ENCODE measurements at places on chromosomes 4 and X.

- no peak for DNase-seq
Observed at GRCh38 chr4:56448301-56448700, 12.2 kb downstream of the PAICS start.

DNA sequence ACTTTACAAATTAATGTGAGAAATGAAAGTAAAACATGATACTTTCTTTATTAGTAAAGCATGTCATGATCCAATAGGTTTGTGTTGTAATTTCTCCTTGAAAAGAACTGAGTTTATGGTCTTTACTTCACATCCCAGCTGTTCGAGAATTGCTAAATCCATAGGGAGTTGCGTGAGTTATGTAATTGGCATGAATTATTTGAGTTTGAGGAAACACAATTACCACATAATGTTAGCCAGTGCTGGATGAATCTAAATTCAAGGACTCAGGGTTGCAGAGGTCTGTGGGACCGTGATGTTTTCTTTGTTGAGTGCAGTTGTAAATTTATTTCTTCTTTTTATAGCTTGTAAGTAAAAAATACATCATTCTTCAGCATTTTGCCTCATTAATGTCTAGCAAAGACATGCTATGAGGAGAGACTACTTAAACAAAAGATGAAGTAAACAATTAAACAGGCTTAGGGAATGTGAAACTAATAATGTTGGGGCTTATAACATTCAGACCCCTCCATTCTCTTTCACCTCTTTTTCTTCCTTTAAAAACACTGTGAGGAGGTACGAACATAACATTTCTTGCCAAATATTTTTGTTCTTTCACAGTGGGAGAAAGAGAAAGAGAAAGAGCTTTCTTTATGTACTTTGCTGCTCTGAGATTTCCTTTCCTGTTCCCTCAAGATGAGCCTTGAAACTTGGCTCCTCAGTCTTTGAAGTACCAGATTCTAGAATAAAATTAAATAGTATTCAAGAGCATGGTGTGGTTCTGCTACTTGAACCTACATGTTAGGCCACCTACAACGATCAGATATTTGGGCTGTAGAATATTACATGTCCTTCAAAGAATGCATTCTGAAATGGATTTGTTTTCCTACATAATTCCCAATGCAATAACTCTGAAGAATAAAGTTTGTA is 159.6 kb upstream of the ANK2 start:
- no peak for DNase-seq

DNA sequence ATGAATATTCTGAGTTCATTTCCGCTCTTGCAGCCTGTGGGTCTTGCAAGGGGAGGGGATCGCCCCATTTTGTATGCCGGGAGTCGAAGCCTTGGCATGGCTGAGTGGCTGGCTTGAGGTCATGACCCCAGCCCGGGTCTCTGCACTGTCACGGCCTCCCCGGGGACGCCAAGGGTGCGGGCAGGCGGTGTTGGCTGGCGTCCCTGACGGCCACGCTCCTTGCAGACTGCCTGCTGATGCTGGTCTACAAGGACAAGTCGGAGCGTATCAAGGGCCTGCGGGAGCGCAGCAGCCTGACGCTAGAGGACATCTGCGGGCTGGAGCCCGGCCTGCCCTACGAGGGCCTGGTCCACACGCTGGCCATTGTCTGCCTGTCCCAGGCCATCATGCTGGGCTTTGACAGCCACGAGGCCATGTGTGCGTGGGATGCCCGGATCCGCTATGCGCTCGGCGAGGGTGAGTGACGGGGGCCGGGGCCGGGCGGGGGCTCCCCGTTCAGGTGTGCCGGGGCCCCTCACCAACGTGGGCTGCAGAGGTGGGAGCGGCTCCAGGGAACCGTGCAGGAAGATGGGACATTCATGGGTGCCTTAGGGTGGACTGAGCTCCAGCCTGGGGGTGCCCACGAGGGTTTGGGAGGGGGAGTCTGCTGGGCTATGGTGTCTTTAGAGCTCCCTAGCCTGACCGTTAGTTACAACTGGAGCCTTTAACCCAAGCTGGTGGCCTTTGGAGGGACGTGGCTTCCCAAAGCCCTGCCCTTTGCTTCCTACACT is 10.3 kb downstream of the DOK7 start:
- no peak for DNase-seq

- DNase-seq, result no peak
Observed at GRCh38 chr4:30719454-30720020, 632 bp upstream of the PCDH7 start.

GRCh38 chrX:71095981-71096759 is 519 bp downstream of the FOXO4 start:
- no peak for DNase-seq

DNA sequence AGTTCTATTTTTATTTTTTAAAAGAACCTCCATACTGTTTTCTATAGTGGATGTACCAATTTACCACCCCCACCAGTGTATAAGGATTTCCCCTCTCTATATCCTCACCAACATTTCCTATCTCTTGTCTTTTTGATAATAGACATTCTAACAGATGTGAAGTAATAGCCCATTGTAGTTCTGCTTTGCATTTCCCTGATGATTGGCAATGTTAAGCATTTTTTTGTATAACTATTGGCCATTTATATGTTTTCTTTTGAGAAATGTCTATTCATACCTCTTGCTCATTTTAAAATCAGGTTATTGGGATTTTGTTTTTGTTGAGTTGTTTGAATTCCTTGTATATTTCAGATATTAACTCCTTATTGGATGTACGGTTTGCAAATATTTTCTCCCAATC is 251.1 kb upstream of the HTR2C start:
- no peak for DNase-seq

- DNase-seq, result no peak
Observed at GRCh38 chrX:1751781-1752180, 136.9 kb downstream of the ASMT start.

DNA sequence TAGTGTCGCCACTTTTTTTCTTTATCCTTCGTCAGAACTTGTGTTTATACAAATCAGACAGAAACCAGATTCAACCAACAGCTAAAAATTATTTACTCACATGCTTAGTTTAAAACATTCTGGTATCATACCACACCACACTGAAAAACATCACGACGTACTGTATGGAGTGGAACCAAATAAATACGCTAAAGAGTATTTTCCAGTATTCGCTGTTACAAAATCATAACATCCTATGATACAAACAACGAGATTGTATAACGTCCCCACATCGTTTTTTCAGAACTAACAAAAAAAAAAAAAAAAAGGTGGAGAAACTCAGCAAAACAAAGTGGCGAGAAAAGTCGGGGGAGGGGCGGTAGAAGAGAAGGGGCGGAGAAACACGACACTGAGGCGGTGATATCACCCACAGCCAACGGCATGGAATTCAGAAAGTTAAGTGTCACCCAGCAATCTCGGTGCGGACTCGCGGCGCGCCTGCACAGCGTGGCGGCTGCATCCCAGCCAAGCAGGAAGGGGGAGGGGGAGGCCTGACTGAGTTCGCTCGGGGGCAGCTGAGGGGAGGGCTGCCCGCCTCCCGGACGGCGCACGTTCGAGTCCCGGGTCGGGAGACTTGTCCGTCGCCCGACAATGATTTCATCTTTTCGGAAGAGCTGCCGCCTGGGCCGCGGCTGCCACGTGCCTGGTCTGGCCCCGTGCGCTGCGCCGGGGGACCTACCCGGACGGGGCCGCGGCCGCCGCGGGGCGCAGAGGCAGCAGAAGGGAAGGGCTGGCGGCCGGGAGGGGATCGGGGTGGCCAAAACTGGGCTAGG is 920 bp downstream of the SETD7 start:
- peak; percentile 83 for DNase-seq

DNA sequence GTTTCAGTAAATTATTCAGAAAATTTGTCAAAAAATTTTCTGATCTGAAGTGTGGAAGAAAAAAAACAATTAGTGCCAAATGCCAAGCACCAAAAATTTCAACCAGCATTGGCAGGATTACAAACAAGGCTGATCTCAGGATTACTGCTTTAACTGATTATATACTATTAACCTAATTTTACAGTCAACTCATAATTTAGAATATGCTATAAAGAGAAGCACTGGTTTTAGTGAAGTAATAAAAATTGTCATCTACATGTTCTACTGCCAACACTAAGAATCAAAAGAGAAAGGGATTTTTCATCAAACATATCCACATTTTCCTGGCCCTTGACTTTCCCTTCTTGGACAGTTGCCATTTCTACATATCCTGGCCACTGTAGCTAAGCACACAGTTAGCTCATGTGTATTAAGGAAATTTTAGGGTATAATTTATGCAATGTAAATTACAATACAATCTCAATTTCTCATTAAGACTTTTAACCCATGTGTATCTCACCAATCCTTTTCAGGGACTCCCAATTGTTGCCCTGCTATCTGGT is 33.8 kb downstream of the THOC2 start:
- DNase-seq, result no peak

- no peak for DNase-seq
Observed at GRCh38 chr4:19774690-19775256, 476.9 kb upstream of the SLIT2 start.

DNA sequence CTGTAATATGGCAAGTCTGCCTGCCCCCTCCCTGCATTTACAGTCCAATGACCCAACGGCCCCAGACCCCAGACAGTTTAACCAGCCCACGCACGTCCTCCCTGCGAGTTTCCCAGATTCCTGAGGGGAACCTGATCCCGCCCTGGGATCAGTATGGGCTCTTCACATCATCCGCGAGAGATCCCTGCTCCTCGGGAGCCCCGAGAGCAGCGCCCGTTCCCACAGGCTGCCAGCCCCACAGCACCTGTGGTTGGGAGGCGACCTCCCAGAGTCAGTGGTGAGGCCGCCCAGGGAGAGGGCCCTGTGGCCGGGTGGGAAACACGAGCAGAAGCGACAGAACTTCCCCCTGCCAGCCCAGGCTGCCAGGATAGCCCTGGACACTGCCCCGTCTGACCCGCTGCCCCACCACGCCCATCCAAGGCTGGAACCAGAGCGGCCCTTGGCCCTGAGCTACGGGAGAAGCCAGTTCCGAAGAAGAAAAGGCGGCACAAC is 32.8 kb downstream of the TSC22D3 start:
- DNase-seq, result no peak

DNA sequence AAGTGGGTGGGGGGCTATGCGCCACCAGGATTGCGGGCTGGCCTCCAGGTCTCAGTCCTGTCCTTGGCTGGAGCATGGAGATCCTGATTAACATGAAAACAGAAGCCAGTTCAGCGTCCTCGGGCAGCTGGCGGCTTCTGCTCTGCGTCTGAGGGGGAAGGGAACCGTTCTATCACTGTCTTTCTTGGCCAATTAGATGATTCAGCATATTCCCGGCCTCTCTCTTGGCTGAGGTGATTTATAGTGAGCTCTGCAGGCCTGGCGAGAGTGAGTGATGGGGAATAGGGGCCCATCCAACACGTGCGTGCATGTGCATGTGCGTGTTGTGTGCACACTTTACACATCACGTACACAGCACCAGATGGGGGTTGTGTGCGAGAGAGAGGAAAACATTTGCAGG is 145.8 kb upstream of the ATP6AP2 start:
- no peak for DNase-seq

DNA sequence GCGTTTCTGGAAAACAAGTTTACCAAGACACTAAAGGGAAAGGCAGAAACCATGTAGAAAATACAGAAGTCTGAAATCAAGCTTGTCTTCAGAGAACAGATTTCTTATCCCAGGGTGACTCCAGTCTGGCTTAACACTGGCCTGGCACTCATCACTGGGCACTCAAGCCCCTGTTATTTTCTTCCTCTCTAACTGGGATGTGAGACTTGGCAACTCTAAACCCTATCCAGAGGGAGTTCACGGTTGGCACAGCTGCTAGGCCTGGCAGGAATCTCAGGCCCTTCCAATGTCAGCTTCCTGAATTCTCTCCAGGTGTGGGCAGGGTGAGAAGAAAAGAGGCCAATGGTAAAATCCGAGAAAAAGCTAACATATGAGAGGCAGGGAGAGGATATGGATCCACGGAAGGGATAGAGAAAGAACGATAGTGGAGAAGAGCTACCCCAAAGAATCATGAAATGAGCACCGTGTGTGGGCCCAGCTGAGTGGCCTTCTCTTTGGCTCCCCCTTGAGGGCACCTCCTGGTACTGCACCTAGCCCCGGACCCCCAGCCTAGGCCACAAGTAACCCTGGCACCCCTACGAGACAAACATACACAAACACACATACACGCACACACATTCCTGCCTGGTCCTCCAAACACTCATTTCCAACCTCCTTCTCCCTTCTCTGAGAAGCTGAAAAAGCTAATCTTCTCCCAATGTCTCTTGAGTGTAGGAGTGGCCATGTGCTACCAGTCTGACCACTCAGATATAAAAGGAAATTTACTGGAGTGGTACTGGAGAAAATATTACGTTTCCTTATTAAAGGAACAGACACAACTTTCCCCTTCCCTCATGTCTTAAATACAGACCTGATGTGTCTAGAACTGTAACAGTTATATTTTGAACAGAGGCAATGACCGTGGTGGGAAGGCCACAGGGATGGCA is 16.6 kb upstream of the PTCHD1 start:
- DNase-seq, result peak; percentile 47

- DNase-seq, result no peak
Observed at GRCh38 chr4:103400405-103400804, 202.3 kb upstream of the CENPE start.

DNA sequence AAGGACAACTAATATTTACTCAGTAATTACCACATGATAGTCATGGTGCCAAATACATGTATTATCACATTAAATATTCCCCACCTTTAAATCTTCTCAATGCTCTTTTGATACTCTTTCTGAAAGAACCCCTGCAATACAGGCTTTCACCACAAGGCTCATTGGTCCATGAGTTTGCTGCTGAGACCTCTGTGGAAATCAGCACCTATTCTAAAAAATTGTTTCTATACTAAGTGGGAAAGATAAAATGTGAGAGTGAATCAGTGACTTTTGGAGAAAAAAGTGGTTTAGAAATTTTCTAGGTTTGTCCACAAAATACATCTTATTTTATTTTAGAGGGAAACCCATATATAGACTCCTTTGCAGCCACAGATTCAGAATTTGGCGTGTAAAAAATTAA is 257.3 kb downstream of the ZIC3 start:
- DNase-seq, result no peak

DNA sequence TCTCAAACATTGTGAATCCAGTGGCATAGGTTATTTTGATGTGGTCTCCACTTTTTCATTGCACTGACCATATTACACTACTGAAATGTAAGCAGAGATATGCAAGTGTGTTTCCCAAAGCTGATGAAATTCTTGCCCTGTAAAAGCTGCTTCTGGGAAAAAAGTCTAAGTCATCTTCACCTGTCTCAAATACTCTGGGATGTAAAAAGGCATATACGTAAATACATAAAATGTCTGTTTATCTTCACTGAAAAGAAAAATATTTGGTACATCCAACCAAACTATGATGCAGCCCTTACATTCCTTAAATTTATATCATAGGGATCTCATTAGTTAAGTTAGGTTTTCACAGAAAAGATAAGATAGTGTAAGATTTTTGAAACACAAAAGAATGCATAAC is 7.9 kb downstream of the KDR start:
- no peak for DNase-seq

GRCh38 chrX:139560221-139560620 is 29.7 kb downstream of the F9 start:
- DNase-seq, result no peak

- DNase-seq, result peak; percentile 69
Observed at GRCh38 chr4:38856524-38857337, at the start of gene TLR6. TSS of gene TLR6 (minus strand) at chr4:38856817. CDS start at chr4:38829473, 27,344 bp downstream.

- no peak for DNase-seq
Observed at GRCh38 chrX:106725931-106726330, 570 bp upstream of the RNF128 start.
